ENCODE measurements at places on chromosomes 13 and 19.

GRCh38 chr19:2371656-2372055 lies 11.6 kb downstream of the TMPRSS9 start:
- no peak for DNase-seq

DNA sequence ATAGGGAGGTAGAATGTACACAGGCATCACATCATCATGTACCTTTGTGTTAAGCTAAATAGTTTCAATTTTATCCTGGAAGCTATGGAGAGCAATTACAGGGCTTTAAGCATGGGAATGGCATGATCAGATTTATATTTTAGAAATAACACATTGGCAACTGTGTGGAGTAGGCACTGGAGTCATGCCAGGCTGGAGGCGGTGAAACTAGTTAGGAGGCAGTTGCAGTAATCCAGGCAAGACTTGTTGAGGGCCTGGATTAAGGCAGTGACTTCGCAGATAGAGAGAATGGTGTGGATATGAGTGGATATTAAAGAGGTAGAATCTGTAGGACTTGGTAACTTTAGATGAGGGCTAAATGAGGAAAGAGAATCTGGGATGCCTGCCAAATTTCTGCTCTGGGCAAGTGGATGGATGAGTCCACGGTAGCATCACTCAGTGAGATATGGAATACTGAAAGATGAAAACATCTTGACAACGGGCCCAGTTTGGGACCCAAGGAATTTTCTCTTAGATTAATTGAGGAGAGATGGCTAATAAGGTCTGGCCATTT lies 506.2 kb downstream of the FGF9 start:
- DNase-seq = no peak

GRCh38 chr13:80329250-80329649 lies 11.7 kb downstream of the SPRY2 start:
- DNase-seq = no peak

- no peak for DNase-seq
Measured at GRCh38 chr13:28047757-28048388, 52.5 kb downstream of the FLT3 start.

DNA sequence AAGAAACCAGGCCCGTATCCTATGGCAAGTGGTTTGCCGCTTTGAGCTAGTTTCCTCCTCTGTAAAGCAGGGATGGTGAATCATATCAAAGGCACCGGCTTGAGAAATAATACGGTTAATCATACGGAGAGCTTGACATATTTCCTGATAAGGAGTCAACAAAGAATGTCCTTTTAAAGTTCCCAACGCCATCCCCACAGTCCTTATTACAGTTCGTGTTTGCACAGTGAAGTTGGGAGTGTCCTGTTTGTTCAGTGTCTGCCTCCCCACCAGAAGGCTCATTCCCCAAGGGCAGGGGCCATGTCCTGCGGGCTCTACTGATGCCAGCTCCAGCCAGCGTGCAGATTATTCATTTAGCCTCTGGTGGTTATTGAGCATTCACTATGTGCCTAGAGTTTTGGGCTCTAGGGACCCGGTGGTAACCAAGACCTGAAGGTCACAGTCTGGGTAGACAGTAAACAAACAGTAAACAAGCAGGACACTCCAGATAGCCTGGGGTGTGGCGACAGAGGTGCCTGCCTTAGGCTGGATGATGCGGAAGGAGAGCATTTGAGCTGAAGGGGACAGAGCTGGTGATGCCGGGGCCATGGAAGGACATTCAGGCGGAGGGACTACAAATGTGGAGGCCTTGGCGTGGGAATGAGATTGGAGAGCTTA lies 6.3 kb downstream of the GRAMD1A start:
- DNase-seq = no peak

DNA sequence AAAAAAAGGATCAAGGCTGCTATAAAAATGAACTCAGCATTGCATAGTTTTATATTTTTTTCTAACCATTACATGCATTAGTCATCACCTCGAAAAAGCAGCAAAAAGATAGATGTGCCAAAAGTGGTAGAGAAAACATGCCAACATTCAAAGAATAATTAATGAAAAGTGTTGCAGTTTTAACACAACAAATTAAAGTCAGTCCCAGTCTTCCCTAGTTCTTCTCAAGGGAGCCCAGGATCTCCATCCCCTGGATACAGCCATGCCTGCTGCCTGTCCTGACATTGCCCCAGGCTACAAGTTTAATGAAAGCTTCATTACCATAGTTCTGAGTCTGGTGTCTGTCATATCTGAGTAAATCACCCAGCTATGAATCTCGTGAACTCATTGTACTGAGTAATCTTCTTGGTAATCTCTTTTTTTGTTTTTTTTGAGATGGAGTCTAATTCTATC lies 116.6 kb upstream of the KLF12 start:
- DNase-seq = no peak

DNA sequence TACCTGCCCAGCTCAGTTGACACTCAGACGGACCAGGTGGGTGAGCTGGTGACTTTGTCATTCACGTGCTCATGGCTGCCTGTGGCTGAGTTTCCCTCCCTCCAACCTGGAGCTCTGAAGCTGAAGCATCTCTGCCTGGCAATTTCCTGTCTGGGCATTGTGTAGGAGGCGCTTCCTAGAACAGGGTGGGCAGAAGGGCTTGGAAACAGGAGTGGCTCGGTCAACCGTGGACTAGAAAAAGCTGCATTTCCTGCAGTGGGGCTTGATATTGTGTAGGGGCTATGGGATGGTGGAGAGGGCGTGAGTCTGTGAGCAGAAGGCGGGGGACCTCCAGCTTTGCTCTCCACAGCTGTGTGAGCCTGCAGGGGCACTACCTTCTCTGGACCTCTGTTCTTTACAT lies 278.3 kb downstream of the TEX29 start:
- DNase-seq = no peak

DNA sequence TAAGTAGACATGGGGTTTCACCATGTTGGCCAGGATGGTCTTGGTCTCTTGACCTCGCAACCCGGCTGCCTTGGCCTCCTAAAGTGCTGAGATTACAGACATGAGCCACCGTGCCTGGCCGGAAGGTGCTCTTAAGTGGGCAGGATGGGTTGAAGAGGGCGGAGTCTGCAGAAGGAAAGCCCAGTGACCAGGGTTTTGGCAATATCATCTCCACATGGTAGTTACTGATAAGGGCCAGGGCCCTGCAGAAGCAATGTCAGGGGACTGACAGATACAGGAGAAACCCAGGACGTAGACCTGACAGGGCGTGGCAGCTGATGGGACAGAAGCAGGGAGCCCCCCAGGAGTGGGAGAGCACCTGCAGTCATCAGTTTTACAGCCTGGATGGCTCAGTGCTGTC lies 45.7 kb upstream of the RNF113B start:
- DNase-seq = no peak

DNA sequence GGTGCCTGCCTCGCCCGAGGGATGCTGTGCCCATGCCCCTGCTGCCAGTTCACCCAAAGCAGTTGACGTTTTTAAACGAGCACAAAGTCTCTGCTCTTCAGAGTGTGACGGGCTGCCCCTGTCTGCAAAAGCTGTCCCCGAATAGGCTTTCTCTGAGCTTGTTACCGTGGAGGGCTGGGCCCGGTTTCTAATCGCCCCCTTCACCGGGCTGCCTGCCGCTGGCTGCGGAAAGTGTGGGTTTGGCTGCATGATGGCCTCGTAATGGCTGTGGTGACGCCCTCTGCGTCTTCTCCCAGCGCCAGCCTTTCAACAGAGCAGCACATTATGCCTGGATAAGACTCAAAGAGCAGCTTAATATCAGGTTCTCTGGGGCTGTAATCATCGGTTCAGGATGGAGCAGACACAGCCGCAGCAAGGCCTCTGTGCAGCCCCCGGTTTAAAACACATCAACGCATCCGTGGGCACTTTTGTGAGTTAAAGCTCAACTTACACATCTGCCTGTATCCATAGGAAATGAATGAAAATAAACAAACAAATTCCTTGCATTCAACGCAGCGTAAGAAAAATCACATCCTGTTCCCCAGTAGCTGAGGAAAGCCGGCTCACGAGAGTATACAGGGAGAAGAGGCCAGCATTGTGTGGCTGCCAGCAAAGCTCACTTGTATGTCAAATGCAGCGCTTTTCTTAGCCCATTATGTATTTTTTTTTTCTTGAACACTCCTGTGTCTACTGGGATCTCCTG lies 166.4 kb upstream of the SOX1 start:
- DNase-seq = no peak

DNA sequence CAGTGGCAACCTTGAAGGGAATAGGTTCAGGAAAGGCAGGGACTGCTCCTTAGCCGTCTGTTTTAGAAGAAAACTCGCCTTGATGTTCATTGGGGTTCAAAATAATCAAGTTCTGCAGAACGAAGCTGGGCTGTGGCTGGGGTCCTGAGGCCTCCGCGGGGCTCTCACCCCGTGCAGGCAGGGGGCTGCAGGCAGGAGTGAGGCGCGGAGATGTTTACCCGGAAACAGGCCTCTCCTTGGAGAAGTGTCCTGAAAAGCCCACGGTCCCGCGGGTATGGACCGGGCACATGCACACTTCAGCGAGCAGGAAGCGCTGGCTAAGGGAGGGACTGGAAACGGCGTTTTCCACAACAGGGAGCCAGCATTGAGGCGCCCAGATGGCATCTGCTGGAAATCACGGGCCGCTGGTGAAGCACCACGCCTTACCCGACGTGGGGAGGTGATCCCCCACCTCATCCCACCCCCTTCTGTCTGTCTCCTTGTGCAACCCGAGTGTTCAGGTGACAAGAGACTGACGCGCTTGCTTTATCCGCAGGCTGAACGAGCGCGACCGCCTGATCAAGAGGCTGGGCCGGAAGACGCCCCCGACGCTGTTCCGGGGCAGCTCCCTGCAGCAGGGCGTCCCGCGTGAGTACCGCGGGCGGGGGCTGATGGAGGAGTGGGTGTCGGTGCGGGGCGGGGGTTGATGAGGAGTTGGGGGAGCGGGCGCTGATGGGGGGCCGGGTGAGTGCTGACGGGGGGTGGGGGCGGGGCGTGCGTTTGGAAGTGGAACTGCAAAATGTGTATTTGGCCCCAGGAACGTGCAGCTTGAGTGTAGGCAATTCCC lies 39.6 kb downstream of the SHISA2 start:
- peak; percentile 19 for DNase-seq

GRCh38 chr13:44955406-44955805 lies 33.9 kb downstream of the NUFIP1 start:
- DNase-seq = no peak
